LoVo (cell line): ENCODE measurements at places on chromosomes 5 and 9.

- no peak for DNase-seq
Observed at GRCh38 chr9:93092251-93092991, 3.6 kb upstream of the CARD19 start.

GRCh38 chr5:80676706-80677105 lies 21.9 kb upstream of the DHFR start:
- no peak for DNase-seq

GRCh38 chr9:16044579-16044881 lies 491.7 kb downstream of the CCDC171 start:
- no peak for DNase-seq

DNA sequence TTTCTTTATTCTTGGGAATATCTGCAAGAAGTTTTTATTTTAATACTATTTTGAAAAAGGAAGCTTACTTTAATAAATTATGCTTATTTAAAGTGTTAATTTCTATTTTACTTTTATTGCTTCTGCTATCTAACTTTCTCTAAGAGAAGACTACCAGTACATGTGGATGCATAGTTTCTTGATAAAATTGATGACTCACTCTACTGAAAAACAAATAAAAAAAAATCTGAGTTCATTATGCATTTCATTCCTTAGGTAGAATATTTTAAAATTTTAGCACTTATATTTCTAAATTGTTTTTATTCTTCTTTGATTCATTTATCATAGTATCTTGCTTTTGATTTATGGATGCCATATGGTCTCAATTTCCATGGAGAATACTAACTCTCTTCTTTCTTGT lies 217.9 kb downstream of the TAF11L14 start:
- DNase-seq, result no peak

DNA sequence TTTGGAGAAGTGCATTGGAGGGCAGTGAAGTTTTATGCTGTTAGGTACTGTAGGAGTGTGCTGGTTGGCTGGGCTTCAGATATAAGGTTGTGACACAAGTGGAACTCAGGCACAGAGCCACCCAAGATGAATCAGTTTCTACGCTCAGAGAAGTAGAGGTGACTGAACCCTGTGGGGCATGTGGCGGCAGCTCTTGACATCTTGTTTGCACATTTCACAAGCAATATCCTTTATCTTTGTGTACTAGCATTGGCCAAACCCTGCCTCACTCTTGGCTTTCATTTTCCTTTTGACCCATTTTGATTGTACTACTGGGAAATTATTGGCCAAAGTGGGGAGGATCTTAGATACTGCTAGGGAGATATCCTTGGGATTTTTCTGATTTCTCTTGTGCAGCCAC lies 110.0 kb downstream of the PSAT1 start:
- no peak for DNase-seq

DNA sequence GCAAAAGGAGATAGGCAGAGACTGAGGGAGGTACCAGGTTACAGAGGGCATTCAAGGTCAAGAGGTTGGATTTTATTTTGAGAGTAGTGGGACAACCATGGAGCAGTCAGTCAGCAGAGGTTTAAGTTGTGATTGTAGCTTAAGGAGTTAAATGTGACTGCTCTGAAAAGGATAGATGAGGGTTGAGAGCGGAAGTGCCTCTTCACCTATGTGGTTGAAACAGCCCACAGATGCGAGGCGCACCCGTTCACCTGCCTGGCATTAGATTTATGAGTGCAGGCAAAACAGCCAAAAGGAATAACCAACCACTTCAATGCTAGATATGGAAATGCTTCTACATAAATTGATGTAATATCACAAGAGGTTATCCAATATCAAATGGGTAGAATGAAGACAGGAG lies 8.4 kb downstream of the ZNF474 start:
- DNase-seq, result no peak

DNA sequence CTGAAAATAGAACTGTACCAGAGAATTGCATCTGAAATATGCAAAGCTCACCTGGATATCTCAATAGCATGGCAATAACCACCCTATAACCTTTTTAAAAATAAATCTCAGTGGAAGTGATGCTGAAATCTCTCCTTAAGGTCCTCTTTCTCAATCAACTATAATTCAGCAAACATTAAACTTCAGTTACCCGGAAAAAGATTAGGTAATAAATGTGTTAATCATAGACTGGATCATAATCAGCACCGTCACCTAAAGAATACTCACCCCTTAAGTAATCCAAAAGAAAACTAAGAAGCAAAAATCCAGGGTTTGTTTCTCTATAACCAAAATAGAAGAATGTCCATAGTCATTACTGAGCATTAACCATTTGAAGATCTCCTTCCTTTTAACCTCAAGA lies 44.3 kb upstream of the DENND4C start:
- DNase-seq, result no peak

DNA sequence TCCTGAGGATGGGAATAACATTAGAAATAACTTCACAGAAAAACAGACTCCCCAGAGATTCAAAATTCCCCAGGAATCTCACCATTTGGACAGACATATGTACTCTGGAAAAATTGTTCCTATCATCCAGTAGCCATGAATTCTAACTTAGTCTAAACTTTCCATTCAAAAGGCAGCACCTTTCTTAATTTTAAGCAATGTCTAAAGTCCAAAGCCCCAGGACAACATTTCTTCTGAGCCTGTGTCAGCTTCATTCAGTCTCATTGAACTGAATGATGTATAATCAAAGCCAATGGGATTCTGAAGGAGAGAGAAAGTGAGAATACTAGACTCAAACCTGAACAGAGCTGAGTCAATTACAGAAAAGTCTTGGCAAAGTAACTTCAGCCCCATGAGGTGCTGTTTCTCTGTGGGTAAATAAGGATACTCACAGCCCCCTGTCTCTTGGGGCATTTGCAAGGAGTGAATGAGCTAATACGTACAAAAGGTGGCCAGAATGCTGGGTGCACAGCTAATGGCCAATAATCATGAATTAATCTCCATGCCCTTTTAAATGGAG lies 140.6 kb downstream of the SEMA5A start:
- no peak for DNase-seq

- no peak for DNase-seq
Observed at GRCh38 chr9:77960356-77961153, 71.1 kb downstream of the GNAQ start.

- DNase-seq, result no peak
Observed at GRCh38 chr5:175443514-175444059, 395 bp downstream of the DRD1 start.

- peak; percentile 48 for DNase-seq
Observed at GRCh38 chr5:162209005-162209605, 141.5 kb downstream of the GABRG2 start.

- DNase-seq, result peak; percentile 95
Observed at GRCh38 chr5:27472000-27472763, 433.8 kb upstream of the CDH9 start.

GRCh38 chr5:69268899-69269298 lies 34.2 kb downstream of the CDK7 start:
- DNase-seq, result no peak

DNA sequence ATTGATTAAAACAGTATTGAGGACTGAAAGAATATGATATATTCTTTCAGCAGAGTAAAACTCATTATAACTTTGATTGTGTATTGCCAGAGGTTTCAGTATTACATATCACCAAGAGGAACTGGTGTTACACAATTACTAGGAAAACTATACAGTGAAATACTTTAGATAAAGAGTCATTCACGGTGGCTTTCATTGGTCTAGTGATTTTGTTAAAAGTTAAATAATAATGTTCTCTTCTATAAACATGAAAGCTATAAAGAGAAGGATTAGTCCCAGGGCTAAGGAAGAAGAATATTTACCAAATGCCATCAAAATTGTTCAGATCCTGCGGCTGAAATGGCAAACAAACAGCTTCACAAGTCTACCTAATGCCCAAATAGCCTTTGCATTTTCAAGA lies 306.2 kb downstream of the SEMA5A start:
- no peak for DNase-seq

GRCh38 chr9:110641293-110641692 lies 27.3 kb upstream of the MUSK start:
- no peak for DNase-seq

- no peak for DNase-seq
Observed at GRCh38 chr9:130532426-130533080, 46.8 kb upstream of the FUBP3 start.

DNA sequence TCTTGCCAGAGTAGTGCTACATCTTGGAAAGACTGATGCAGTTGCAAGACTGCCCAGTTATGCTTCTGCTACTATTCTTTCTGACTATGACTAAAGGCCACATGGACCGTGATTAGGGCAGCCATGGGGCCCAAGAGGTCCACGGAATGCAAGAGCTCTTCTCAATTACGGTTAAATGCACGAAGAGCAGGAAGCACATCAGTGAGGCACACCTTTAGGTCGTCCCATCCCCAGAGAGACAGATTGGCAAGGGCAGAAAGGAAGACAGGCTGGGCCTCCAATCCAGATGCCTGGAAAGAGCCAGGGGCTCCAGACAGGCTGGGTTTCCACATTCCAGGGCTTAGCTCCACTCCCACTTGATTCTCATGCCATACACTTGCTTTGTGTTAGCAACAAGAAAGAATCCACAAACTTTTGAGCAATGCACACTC lies 132.3 kb upstream of the SLIT3 start:
- no peak for DNase-seq

- peak; percentile 8 for DNase-seq
Observed at GRCh38 chr5:134070725-134071613, 43.5 kb upstream of the TCF7 start.

- DNase-seq, result no peak
Observed at GRCh38 chr5:175547842-175548241, 69.5 kb downstream of the SFXN1 start.

DNA sequence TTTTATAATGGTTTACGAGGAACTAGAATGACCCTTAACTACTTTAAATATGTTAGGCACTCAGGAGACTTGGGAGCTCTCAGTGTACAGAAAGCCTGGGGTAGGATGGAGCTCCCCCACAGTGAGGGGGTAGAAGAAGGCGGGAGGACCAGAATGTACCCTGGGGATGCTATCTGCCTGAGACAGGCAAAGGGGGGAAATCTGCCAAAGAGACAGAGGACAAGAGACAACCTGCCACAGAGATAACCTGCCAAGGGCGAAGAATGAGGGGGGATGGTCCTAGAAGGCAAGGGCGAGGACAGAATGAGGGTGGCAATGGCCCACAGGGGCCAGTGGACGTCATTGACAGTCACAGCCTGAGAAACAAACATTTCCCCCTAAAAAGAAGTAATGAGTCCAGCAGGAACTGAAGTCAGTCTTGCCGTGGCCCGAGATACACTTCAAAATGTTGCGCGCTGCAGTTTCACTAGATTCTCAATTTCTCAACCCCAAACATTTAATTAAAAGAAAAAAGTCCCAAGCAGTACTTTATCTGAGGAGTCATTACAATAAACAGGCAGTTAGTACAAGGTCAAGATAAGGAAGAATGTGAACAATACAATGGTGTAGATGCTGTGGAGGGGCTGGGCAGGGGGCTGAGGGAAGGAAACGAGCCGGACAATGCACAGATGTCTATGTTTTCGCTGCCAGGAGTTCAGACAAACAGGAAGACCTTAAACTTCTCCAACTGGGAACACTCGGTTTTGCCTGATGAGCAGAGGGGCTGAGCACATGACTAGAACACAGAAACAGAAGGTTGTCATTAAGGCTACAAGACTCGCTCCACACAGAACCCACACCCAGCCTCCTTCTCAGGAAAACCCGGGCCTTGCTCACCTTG lies 125.0 kb downstream of the LHFPL2 start:
- DNase-seq, result no peak

DNA sequence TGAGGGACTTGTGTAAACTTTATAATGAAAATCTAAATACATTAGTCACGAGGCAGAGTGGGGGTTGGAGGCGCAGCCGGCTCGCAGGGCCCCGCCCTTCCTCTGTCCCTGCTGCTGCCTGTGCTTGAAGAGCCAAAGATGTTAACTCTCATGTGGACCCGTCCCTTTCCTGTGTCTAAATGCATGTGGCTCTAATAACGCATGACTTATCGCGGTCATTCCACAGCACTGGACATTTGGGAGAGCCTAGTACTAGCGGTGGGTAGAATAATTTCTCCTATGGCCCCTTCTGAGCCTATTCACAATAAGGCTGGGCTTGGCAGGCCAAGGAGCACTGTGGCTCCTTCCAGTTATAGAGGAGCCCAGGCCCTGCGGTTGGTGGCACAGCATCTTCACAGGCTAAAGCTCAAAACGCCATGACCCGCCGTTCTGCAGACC lies 82.3 kb upstream of the SIMC1 start:
- DNase-seq, result no peak

- DNase-seq, result no peak
Observed at GRCh38 chr5:139562847-139563246, 1.7 kb downstream of the UBE2D2 start.

DNA sequence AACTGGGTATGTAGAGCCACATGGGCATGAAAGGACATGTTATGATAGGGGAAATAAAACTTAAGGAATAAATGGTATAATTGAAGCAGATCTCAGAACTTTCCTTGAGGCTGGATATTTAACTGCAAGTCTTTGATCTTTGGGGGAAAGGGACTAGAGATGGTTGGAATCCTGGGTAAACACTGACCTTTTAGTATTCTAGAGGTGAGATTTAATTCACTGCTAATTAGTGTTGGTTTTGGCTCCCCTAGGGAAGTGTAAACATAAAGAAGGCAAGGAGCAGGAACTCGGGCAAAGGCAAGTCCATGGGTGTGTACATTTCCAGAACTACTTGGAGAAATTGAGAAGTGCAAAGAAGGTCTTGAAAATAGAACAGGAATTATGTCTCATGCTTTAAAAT lies 16.6 kb downstream of the NIM1K start:
- peak; percentile 76 for DNase-seq

GRCh38 chr9:125121146-125121545 lies 22.2 kb downstream of the SCAI start:
- no peak for DNase-seq

DNA sequence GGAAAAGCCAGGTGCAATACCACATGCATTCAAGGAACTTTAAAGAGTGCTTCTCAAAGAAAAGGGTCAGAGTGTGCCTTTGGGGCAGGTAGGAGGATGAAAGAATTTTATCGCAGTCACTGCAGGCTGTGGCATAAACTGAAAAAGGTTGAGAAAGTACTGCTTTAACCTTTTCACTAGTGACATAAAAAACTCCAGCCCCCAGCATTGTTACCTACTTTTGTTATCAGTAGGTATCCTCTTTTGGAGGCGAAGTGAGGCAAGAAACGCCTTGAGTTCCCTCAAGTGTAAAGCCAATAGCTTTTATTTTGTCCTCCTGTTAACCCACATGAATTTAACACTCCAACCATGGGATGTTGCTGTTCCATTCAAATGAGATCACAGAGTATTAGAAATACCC lies 64.7 kb upstream of the CHD1 start:
- no peak for DNase-seq

- DNase-seq, result no peak
Observed at GRCh38 chr5:119270121-119270565, 85.7 kb upstream of the TNFAIP8 start.
